T-cell (primary cell): ENCODE measurements at places on chromosomes 12 and 14. TPM values are rescaled to one million over a fixed set of nuclear protein-coding genes. Genes with fewer than 3 reads are reported as not detected.

- H3K4me1 ChIP-seq, result no peaks in the 10 kb centered on the region
These were observed 391.3 kb upstream of the FOXG1 start for GRCh38 chr14:28375295-28375694.

DNA sequence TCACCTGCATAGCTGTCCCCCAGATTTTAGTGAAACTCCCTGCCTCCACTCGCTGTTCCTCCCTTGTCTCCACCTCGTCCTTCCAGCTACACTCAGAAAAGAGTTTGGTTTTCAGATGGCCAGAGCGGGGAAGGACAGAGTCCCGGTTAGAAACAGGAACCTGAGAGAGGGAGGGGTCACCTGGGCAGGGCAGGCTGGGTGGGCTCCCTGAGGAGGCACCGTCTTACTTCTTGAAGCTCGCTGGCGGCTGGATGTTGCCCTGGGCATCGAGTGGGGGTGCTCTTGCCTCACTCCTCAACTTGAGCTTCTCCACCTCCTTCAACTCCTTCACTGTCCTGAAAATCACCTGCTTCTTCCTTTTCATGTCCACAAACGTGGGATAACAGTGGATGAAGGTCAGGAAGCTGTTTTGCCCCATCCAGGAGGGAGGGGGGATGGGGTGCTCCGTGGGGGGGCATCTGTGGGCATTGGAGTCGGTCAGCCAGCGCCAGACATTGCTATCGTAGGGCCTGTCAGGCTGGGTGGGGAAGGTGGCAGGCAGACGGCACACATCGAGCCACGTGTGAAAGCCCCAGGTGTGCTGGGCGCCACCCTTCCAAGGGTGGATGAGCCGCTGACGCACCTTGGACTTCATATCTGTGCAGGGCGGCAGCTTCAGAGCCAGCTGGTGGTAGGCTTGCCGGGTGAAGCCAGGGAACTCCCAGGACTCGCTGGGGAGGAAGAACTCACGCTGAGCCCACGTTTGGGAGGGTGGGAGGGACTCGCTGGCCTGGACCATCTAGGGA, 2.0 kb downstream of the TEX52 start:
- peaks cover 7% of the 10 kb centered on the region for H3K36me3 ChIP-seq
- no peaks in the 10 kb centered on the region for H3K4me1 ChIP-seq
- DNase-seq, result no peak
- H3K4me3 ChIP-seq, result no peak overlapping the region
- H3K27ac ChIP-seq, result no peak overlapping the region

DNA sequence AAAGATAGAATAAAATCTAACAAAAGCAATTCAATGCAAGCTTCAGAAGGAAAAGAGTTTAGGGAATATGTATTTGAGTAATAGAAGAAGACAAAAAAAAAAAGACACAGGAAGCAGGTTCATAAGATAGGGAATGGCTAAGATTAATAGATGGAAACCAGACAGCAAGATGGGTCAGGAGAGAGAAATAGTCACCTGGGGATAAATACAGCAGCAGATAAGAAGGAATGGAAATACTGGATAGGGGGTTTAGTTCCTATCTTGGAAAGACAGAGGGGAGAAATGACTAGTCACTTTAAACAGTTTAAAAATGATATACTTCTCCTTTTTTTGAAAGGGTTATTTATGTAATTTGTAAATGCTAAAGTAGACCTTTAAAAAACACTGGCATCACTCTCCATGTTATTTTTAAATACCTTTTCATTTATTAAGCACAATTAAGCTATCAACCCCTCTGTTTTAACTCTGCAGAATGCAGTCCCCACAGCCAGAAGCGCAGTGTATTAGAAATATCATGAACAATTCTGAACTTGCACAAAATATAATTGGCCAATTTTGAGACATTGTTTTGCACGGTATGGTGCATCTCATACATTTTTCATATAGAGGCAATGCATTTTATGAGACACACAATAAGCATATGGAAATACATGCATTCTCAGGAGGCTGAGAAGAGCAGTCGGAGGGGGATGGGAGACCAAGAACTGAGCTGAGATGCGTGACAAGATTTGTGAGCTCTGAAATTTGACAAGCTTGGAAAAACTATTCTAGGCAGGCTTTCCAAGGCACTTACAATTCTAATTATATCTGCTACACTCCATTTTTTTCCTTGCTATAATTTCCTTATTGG, 303.4 kb upstream of the PRICKLE1 start:
- no peaks in the 10 kb centered on the region for H3K27me3 ChIP-seq
- no peak for DNase-seq
- no peaks in the 10 kb centered on the region for H3K36me3 ChIP-seq
- H3K27ac ChIP-seq, result no peak overlapping the region
- H3K4me1 ChIP-seq, result no peaks in the 10 kb centered on the region
- H3K4me3 ChIP-seq, result no peak overlapping the region

- peak overlapping the region; percentile 97 for H3K27ac ChIP-seq
- H3K4me1 ChIP-seq, result peaks cover 40% of the 10 kb centered on the region
- H3K27me3 ChIP-seq, result no peaks in the 10 kb centered on the region
- no peak for DNase-seq
These were observed 3.7 kb downstream of the ARHGDIB start for GRCh38 chr12:14957551-14958168.

KIF26A gene
- total RNA-seq, result 1.6 TPM

GPR84 gene
- total RNA-seq, result not detected

DNA sequence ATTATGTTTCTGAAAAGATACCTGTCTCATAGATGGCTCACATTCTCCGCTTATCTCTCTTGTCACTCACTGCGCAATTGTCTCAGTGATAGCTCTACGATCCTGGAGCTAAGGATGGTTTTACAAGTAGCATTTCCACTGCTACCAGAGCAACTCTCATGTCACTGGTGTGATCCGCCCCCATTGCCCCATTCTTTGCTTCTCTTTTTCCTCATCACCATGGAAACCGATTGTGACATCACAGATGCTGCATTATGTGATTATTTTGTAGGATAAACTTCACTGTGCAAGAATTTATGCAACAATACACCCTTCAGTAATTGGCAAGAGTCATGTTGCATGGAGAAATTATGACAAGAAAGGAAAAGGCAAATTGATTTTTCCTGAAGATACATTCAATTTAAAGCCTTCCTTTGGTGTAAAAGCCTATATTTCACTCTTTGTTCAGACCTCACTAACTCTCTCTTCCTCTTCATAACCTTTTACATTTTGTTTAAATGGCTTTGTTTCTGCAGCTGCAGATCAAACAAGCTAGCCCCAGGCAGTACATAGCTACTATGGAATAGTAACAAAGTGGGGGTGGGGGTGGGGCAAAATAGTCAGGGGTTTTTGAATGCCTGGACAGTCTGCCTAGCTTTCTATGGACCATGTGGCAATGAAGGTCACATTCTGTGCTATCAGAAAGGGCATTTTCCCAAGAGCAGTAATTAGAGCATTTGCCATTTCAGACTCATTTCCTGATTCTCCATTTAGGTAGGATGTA, 539.8 kb downstream of the NRXN3 start:
- no peak for DNase-seq
- H3K4me3 ChIP-seq, result no peak overlapping the region
- no peak overlapping the region for H3K27ac ChIP-seq
- no peaks in the 10 kb centered on the region for H3K27me3 ChIP-seq
- no peaks in the 10 kb centered on the region for H3K4me1 ChIP-seq

DNA sequence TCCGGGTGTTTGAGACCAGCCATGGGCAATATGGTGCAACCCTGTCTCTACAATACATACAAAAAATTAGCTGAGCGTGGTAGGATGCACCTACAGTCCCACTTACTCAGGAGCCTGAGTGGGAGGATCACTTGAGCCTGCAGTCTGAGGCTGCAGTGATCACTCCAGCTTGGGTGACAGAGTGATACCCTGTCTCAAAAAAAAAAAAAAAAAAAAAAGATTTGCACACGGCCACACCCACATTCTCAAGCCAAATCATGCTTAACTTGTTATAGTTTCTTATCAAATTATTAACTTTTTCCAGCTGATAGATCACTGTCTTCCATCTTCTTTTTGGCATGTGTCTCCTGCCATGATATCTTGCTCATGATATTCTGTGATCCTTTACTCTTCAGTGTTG, 6.8 kb downstream of the DRAM1 start:
- no peak overlapping the region for H3K27ac ChIP-seq
- H3K27me3 ChIP-seq, result no peaks in the 10 kb centered on the region
- no peaks in the 10 kb centered on the region for H3K4me1 ChIP-seq

PIP4K2C gene
- total RNA-seq, result 21.7 TPM

C12orf50 gene
- not detected for total RNA-seq

SMIM41 gene
- not detected for total RNA-seq

GRCh38 chr12:57012600-57013465, 3.5 kb downstream of the TAC3 start:
- H3K36me3 ChIP-seq, result no peaks in the 10 kb centered on the region
- DNase-seq, result no peak
- H3K27ac ChIP-seq, result no peak overlapping the region
- no peaks in the 10 kb centered on the region for H3K27me3 ChIP-seq
- no peak overlapping the region for H3K4me3 ChIP-seq

GRCh38 chr14:34858765-34859164, 16.4 kb downstream of the BAZ1A start:
- no peak for DNase-seq
- no peaks in the 10 kb centered on the region for H3K27me3 ChIP-seq
- no peak overlapping the region for H3K4me3 ChIP-seq

CCDC77 gene
- 9.7 TPM for total RNA-seq

DNA sequence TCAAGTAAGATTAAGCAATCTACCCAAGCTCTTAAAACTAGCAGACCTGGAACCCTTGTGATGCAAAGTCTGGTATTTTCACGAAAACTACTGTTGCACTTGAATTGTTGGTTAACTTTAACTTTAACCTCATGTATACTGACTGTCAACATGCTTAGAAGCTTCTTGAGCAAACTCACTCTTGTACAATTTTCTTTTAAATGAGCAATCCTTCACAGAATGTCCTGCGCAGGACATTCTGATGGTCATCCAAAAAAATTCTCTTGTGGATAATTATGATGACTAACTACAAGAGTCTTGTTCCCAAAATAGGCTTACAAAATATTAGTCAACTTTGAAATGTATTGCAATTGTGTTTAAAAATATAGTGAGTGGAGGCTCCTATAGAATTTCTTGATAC, 54.0 kb upstream of the PDE3A start:
- H3K27ac ChIP-seq, result no peak overlapping the region
- no peak for DNase-seq
- no peaks in the 10 kb centered on the region for H3K27me3 ChIP-seq
- no peak overlapping the region for H3K4me3 ChIP-seq
- no peaks in the 10 kb centered on the region for H3K4me1 ChIP-seq

RNASE7 gene
- not detected for total RNA-seq

GRCh38 chr14:104282332-104283196, 144.2 kb downstream of the KIF26A start:
- H3K27me3 ChIP-seq, result peaks cover 53% of the 10 kb centered on the region
- no peak overlapping the region for H3K4me3 ChIP-seq
- no peak for DNase-seq

DNA sequence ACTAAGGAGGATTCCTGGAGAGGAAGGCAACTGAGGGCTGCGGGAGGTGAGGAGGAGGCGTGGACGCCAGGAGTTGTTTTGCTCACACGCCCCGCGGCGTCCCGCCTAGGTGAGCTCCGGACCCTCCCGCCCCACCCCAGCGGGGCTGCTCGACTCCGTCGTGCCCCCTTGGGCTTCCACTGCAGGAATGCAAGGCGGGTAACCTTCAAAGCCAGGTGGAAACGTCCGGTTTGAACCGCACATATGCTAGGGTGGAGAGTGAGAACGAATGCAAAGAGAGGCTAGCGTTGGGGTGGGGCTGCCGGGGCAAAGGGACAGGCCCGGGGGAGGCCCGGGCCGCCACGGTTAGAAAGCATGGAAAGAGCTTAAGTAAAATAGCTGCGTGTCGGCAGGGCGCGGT, 5.4 kb upstream of the DPPA3 start:
- H3K27ac ChIP-seq, result no peak overlapping the region
- H3K4me3 ChIP-seq, result no peak overlapping the region
- H3K4me1 ChIP-seq, result no peaks in the 10 kb centered on the region
- H3K36me3 ChIP-seq, result no peaks in the 10 kb centered on the region
- no peak for DNase-seq

IFT43 gene
- total RNA-seq, result 11.7 TPM

PPP1R36 gene
- not detected for total RNA-seq

DNA sequence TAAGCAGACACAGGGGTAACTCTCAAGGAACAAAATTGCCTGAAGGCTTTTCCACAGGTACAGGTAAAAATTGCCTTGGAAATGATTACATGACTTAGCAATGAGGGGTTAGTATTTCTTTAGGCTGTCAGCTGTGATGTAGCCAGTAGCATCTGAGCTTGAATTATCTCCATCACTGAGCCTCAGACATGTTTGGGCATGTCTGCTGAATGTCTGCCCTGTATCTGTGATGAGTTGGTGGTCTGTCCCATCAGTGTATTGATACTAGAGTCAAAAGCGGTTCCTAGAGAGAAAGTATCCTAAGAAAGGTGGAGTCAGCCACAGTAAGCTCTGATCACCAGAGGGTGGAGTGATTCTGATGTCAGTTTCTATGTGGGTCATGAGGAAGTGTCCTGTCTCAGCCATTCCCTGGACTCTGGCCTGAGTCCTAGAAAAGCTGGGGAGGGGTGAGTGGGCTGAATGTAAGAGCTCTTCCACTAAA, 16.3 kb downstream of the AKAP6 start:
- no peak for DNase-seq
- H3K27ac ChIP-seq, result no peak overlapping the region
- H3K4me3 ChIP-seq, result no peak overlapping the region
- no peaks in the 10 kb centered on the region for H3K4me1 ChIP-seq
- no peaks in the 10 kb centered on the region for H3K27me3 ChIP-seq
- no peaks in the 10 kb centered on the region for H3K36me3 ChIP-seq

- H3K4me3 ChIP-seq, result no peak overlapping the region
- peak; percentile 0 for DNase-seq
- H3K4me1 ChIP-seq, result no peaks in the 10 kb centered on the region
- H3K27ac ChIP-seq, result no peak overlapping the region
- H3K36me3 ChIP-seq, result no peaks in the 10 kb centered on the region
- no peaks in the 10 kb centered on the region for H3K27me3 ChIP-seq
These were observed 475.3 kb downstream of the EGLN3 start for GRCh38 chr14:33475623-33476022.

HECTD4 gene
- 52.0 TPM for total RNA-seq

GRCh38 chr14:52391881-52392615, 77.9 kb downstream of the PTGER2 start:
- no peak for DNase-seq
- no peaks in the 10 kb centered on the region for H3K4me1 ChIP-seq
- no peaks in the 10 kb centered on the region for H3K36me3 ChIP-seq
- H3K4me3 ChIP-seq, result no peak overlapping the region
- no peak overlapping the region for H3K27ac ChIP-seq

GRCh38 chr14:93821051-93821450, 32.8 kb upstream of the PRIMA1 start:
- no peaks in the 10 kb centered on the region for H3K36me3 ChIP-seq
- H3K4me1 ChIP-seq, result no peaks in the 10 kb centered on the region
- DNase-seq, result no peak
- H3K27me3 ChIP-seq, result no peaks in the 10 kb centered on the region
- no peak overlapping the region for H3K27ac ChIP-seq
- no peak overlapping the region for H3K4me3 ChIP-seq
